Activated CD4-positive, alpha-beta T cell treated with anti-CD3 and anti-CD28 coated beads for 36 hours (primary cell): ENCODE measurements at places on chromosomes 1 and 21. TPM values are rescaled to one million over a fixed set of nuclear protein-coding genes. Genes with fewer than 3 reads are reported as not detected.

KCNE2 gene
- total RNA-seq, result not detected

SMPDL3B gene
- 0.55 TPM for total RNA-seq

IL20 gene
- not detected for total RNA-seq

DPYD gene
- total RNA-seq, result 6.8 TPM

LHX8 gene
- not detected for total RNA-seq
